K562 (cell line): ENCODE measurements at places on chromosomes 1 and 21.
A peak's percentile ranks its signal among the peaks of the same experiment; 100 is the strongest.

DNA sequence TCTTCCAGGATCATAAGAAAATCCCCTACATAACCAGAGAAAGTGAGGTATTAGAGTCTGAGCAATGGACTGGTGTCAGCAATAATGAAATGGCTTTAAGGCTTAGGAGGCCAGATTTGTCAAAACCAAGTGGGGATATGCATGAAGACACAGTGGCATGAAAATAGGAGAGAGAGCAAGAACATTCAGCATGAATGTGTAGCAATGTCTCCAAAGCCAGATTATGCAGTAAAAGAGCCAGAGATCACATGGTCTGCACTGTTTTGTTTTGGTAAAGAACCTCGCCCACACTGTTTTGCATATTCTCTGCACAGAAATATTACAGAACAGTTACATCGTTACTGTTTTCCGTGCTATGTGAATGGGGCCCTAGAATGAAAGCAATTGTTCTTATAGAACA lies 589.4 kb downstream of the PLPP3 start:
- DNase-seq: no peak

DNA sequence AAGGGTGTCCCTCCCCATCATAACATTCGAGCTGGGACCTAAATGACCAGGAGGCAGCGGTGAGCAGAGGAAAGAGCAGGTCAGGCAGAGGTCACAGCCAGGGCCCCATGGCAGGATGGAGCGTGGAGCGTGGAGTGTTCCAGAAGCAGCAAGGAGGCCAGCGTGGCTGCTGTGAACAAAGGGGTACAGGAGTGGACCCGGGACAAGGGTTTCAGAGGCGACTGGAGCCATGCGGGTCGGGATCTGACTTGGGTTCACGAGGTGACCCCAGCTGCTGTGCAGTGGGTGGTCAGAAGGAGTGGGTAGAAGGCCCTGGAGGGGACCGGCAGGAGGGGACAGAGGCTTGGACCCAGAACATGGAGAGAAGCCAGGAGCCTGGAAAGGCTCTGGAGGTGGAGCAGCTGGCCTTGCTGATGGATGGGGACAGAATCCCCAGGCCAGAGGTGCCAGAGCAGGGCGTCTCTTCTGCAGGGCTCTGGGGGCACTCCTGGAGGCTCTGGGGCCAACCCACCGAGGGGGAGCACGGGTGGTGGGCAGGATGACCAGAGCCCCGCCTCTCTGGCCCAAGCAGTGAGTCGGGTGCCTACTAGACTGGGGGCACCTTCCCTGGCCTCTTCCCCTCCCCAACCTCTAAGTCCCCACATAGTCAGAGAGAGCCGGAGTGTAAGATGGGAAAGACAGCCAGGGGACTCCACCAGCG lies 2.3 kb downstream of the CHD5 start:
- no peak for DNase-seq

DNA sequence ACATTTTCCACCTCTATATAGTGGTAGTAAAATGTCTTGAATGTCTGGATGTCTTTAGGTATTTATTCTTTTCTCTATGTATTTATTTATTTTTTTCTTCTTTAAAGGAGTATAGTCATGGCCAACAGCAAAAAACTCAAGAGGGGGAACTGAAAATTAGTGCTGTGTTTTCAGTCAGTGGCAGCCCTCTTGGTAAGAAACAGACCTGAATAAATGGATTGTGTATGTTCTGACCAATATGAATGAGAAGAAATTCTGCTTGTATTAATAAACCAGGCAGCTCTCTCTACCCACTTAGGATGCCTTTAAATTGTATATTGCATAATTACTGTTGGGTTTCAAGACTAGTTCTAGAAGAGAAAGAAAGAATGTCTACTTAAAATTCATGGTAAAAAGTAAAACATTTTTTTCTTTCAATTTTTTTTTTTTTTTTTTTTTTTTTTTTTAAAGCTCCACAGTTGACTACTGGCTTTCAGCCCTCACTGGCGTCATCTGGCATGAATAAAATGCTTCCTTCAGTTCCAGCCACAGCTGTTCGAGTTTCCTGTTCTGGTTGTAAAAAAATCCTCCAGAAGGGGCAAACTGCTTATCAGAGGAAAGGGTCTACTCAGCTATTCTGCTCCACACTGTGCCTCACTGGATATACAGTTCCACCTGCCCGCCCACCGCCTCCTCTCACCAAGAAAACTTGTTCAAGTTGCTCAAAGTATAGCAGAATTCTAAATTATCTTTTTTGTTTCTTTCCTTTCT lies 101.6 kb downstream of the ZMYM4 start:
- peak; percentile 18 for DNase-seq

DNA sequence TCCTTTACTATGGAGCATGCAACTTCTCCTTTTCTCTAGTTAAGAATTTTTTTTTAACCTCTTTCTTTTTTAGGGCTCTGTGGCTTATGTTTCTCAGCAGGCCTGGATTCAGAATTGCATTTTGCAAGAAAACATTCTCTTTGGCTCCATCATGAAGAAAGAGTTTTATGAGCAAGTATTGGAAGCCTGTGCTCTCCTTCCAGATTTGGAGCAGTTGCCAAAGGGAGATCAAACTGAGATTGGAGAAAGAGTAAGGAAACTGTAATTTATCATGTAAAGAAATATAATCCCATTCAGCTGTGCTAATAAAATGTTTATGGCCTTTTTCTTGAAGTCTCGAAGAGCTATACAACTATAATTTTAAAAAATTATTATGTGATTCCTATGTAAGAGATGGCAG lies 70.1 kb downstream of the HSPA13 start:
- no peak for DNase-seq

DNA sequence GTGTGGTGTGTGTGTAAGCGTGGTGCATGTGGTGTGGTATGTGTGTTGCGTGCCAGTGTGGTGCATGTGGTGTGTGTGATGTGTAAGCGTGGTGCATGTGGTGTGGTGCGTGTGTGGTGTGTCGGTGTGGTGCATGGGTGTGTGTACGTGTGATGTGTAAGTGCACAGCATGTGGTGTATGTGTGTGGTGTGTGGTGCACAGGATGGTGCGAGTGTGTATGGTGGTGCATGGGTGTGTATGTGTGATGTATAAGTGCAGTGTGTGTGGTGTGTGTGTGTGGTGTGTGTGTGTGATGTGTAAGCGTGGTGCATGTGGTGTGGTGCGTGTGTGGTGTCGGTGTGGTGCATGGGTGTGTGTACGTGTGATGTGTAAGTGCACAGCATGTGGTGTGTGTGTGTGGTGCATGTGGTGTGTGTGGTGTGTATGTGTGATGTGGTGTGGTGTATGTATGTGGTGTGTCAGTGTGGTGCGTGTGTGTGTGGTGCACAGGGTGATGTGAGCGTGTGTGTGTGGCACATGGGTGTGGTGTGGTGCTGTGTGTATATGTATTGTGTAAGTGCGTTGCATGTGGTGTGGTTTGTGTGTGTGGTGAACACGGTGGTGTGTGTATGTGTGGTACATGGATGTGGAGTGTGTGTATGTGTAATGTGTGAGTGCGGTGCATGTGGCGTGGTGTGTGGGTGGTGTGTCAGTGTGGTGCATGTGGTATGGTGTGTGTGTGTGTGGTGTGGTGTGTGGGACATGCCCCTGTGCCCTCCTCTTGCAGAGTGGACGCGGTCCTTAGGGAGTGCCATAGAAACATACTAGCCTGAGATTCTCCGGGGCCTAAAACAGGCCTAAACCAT lies 1.1 kb upstream of the C2CD2 start:
- no peak for DNase-seq

DNA sequence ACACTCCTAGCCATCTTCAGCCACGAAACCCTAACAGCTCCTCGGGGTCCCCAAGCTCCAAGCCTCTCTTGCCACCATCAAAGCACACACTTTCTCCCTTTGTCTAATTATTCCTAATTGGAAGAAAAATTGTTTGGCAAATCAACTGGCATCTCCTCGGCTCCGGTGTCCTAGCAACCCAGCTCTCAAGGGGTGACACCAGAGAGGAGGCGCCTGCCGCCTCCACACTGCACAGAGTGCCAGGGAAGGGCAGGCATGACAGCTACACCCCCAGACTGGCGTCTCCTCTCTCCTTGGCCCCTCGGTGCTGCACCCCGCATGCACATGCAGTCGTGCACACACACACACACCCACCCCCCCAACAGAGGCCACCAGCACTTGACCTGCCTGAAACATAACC lies 18.2 kb upstream of the GJB5 start:
- DNase-seq: no peak

DNA sequence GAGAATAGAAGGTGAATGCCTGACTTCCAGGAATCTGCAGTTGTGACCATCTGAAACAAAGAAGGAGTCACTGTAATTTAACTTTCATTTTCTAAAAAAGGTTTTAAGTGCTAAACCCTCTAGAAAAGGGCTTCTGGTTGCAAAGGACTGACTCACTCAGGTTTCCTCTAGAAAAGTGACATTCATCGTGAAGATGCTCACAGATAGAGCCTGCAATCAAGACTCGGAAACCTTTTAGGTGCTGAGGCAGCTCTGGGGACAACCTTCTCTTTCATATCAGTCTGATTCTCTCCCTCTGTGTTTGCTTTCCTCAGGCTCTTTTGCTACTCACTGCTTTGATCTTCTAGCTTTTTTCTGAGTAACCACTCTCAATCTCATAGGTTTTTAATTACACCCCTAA lies 8.2 kb downstream of the BCL9 start:
- DNase-seq: no peak

- no peak for DNase-seq
Measured at GRCh38 chr1:228190182-228190581, 17.7 kb upstream of the OBSCN start.

DNA sequence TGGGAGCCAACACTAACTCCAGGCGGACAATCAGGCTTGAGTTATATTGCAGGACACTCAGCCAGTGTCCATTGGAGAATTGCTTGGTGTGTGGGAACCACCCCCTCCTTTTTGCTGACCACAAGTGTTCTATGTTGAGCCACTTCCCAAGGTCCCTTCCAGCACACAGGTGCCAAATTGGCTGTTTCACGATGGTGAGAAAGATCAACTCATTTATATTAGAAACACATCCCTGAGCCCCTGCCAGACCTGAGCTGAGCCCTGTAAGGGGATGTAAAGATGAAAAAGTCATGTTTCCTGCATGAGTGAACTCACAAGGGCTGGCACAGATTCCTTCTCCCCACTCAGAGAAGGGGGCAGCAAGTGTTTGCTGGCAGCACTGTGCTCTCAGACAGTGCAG lies 96.5 kb downstream of the KCNN3 start:
- no peak for DNase-seq
